Type B pancreatic cell (in vitro differentiated cells): ENCODE measurements at places on chromosomes 7 and 10.

- no peak for DNase-seq
Measured at GRCh38 chr10:76354212-76354738, 922.9 kb downstream of the LRMDA start.

- DNase-seq, result no peak
Measured at GRCh38 chr7:18509481-18509880, 13.9 kb downstream of the HDAC9 start.

GRCh38 chr7:113452245-113452644, 333.9 kb upstream of the SMIM30 start:
- no peak for DNase-seq

DNA sequence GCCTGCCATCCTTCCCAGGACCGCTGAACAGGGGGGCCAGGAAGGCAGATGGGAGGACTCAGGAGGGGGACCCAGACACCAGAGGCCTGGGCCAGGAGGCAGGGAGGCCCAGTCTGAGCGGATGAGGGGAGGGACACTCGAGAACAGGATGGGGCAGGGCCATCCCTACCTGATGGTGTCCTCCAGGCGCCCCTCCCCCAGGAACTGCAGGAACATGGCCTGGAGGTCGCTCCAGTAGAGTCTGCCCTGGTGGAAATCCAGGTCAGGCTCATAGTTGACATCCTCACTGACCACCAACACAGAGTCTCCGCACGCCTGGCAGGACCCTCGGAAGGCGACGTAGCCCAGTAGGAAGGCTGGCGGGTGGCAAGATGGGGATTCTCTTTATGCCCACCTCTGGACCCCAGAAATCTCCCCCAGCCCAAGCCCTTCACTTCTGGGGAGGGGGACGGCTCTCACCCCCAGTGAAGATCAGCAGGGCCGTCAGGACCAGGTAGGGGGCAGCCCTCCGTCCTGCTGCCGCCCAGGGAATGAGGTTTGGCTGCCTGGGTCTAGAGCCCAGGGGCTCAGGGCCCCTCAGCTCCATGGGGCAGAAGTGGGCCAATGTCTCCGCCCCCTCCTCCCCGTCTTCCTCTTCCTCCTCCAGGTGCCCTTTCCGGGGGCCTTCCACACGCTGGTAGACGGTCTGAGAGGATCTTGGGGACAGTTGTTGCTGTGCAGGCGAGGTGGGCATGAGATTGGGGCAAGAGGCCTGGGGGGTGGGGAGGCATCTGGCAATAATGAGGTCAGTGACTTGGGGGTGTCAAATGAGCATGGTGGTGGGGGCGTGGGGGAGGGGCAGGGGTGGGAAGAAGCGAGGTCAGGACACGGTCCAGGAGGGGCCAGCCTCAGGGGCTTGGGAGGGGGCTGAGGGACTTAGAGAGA, 573 bp downstream of the TFR2 start:
- DNase-seq, result no peak

DNA sequence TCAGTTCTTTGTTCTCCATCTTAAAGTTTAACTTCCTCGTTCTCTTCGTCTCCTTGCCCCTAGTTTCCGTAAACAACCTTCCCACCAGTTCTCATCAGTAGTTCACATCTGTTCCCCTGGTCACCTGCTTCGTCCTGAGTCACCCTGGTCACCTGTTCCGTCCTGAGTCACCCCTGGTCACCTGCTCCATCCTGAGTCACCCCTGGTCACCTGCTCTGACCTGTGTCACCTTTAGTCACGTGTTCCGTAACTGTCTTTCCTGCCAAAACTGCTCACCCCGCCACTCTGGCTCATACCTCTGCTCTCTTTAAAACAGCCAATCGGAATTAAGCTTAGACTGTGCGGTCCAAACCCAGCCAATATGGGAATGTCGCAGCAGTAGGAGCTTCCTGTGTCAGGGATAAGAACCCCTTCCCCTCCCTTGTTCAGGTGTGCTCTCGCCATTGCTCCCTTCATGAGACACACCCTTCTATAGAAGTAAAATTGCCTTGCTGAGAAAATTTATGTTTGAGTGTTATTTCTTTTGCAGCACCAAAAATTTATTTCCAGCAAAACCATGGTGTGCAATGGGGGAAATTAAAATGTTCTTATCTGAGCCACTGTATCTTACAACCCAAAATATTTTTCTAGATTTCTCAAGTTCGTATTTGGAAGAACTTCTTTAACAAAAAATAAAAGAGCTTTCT, 112.2 kb downstream of the VIM start:
- no peak for DNase-seq

GRCh38 chr7:94049615-94050014, 45.5 kb upstream of the BET1 start:
- DNase-seq, result no peak
